ENCODE measurements at places on chromosomes 2 and 18. TPM values are rescaled to one million over a fixed set of nuclear protein-coding genes. Genes with fewer than 3 reads are reported as not detected.

- no peak for DNase-seq
Observed at GRCh38 chr2:104733226-104733943, 120.5 kb upstream of the POU3F3 start.

DNA sequence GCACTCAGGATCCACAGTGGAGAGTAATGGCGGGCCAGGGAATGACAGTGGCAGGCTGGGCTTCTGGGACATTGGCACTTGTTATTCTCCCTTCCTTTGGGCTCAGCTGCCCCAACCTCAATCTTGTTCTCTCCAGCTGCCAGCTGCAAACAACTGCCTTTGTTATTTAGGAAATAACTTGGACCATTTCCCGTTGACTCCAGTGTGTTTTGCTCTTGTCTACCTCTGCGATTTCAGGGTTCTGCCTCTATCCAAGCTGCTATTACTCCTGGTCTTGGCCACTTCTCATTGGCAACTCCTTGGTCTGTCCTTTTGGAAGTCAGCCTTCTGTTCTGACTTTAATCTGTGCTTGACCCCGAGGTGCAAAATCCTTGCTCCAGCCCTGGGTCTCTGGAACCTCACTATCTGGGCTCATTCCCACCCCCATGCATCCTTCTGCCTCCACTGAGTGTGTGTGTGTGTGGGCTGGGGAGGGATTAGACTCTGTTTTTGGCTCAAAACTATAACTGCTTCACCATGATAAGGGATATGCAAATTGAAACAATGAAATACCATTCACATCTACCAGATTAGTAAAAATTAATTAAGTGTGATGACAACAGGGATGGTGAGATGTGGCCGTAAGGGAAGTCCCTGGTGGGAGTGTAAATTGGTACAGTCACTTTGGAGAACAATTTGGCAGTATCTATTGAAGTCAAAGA lies 134.1 kb upstream of the CXCR4 start:
- no peak for DNase-seq

DNA sequence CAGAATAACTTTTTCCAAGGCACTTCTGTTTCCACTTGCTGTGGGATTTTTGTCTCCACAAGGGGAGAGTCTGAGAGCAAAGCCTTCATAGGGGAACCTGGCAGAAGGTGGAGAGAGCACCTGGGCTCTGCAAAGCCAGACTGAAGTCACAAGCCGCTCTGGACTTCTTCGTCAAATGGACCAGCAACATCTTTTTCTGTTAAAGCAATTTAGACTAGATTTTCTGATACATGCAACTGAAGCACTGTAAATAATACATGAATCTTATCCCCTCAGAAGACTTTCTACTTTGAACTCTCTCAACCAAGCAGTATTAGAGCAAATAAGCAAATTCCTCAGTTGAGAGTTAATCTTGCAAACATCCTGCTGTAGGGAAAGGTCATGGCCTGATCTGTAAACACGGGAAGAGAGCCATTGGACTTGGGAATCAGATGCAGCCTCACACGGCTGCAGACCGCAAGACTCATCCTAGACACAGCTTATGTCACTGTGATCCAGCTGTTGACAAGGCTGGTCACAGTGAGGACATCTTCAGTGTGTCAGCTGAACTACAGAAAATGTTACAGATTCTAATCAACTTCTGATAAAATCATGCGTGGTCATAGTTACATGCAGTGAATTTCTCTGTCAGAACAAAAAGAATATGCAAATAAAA lies 3.2 kb downstream of the SH3YL1 start:
- no peak for DNase-seq

DNA sequence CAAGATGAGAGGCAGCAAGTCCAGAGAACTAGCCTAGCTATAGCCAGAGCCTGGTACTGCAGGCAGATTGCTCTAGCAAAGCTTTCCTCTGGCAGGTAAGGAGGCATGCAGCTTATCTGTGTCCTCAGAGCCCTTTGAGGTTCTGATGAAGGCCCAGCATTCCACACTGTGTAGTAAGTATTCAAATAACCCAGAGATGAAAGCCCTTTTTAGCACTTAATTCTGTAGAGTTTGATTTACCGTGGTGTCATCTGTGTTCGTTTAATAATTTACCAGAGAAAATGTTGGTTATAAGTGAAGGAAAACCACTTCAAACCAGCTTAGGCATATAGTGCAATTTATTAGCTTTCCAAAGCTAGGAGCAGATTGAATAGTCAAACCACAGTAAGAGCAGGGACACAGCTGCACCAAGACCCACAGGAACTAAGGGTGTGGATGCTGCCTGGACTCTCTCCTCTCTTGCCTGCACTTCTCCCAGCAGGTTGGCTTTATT lies 226.6 kb downstream of the BABAM2 start:
- no peak for DNase-seq

DNA sequence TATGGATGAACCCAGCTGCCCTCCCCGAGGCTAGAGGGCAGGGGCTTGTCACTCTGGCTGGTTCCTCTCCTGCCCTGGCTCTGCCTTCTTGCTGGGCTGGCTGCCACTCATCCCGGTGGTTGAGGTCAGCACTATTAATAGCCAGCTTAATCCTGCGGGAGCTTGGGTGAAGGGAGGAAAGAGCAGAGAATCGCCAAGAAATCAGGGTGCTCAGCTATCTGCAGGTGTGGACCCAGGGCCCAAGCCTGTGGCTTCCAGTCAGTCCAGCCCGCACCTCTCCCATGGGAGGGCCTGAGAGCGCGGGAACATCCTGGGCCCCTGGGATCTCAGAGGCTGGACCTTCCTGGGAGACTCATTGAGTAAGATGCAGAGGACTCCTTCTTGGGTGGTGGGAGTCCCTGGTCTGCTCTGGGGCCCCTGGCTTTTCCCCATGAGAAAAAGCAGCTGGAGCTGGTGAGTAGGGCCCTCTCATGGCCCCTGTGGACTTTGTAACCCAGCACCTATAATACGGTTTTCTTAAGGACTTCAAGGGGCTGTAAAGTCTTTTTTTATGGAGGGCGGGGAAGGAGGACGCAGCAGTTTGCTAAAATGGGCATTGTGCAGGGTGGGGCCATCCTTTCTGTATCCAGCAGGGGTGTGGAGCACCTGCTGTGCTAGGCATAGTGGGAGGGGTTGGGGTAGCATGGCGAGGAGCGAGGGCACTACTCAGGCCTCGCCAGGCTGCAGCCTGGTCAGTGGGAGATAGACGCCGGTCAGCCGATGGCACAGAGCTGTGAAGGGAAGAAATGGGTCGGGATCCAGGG lies 27.4 kb upstream of the CNNM3 start:
- DNase-seq: no peak

- DNase-seq: no peak
Observed at GRCh38 chr2:65075176-65075575, 19.0 kb downstream of the CEP68 start.

PDE11A gene
- total RNA-seq: 0.04 TPM

TPO gene
- total RNA-seq: not detected

C2orf72 gene
- total RNA-seq: not detected

NEU2 gene
- total RNA-seq: not detected

ZSCAN30 gene
- 11.9 TPM for total RNA-seq
